ENCODE measurements at places on chromosomes 3 and 15.

GRCh38 chr3:25259871-25260270, 168.2 kb upstream of the RARB start:
- DNase-seq: no peak

GRCh38 chr3:57086201-57086600, 25.7 kb downstream of the SPATA12 start:
- no peak for DNase-seq

DNA sequence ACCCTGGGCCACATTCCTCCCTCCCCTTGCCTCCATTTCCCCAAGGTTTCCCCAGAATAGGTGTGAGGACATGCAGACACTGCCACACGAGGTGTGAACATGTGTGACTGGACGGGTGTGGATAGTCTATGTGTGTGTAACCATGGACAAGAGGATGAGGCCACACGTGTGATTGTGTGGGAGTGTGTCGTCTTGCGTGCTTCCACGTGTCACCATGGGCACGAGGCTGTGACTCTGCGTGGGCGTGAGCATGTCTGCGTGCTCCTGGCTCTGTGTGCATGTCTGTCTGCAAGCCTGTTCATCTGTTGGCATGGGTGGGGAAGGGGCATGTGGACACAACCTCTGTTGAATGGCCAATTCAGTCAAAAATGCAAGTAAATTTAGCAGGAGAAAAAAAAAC, 6.2 kb upstream of the MYL3 start:
- DNase-seq: no peak

GRCh38 chr3:94946683-94947082, 883.8 kb downstream of the NSUN3 start:
- DNase-seq: no peak

- DNase-seq: peak; percentile 28
These were observed 93.1 kb downstream of the TBC1D2B start for GRCh38 chr15:77984446-77984861.

- no peak for DNase-seq
These were observed 805.9 kb downstream of the AGBL1 start for GRCh38 chr15:86885616-86886015.

DNA sequence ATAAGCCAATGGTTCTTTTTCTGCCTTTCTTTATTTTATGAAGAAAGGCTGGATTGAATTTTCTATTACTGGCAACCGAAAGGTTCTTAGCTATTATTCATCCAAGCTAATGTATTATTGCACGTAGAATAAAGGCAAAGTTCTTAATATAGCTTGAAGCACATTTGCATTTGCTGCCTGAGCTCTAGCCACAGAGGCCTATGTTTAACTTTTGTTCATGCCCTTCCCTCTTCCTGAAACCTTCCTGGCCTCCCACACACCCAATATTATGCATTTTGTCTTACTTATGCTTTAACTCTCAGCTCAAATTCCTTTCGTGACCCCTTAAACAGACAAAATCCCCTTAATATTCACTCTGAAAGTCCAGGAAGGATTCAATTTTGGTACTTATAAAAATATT, 71.0 kb upstream of the ZNF280D start:
- no peak for DNase-seq

DNA sequence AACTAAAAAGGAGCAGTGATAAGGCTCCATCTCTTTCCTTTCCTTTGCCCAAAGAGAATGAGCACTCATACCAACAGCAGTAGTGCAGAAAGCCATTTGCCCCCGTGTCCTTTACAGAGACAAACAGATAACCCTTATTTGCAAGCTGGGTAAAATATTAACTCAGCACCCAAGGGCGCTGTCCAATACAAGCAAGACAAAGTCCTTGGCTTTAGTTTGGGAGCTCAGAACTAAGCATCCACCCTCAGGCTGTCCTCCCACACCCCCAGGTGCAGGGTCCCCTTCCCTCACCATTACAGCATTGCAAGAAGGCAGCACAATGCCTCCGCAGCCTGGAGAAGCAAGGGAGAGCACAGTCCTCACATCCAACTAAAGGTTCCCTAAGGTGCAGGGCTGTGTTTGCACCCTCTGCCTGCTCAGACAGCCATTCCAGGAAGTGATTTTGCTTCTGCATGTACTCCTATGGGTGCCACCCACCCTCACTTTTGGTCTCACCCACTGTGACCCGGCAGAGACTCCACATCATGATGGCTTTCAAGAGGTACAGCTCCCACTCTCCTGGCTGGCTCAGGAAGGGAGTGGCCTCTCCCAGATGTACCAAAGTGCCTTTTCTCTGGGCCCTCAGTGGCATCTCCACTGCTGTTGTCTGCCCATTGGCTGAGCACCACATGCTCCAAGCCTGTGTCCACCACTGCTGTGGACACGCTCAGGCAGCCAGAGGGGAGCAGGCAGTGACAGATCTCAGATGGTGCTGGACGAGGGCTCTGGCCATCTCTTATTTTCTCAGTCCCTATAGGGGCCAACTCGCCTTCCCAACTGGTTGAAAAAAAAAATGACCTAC, 34.1 kb upstream of the HES1 start:
- no peak for DNase-seq
